ENCODE measurements at places on chromosomes 12 and 14.

- DNase-seq = no peak
Measured at GRCh38 chr12:50232771-50233209, 50.5 kb downstream of the LIMA1 start.

DNA sequence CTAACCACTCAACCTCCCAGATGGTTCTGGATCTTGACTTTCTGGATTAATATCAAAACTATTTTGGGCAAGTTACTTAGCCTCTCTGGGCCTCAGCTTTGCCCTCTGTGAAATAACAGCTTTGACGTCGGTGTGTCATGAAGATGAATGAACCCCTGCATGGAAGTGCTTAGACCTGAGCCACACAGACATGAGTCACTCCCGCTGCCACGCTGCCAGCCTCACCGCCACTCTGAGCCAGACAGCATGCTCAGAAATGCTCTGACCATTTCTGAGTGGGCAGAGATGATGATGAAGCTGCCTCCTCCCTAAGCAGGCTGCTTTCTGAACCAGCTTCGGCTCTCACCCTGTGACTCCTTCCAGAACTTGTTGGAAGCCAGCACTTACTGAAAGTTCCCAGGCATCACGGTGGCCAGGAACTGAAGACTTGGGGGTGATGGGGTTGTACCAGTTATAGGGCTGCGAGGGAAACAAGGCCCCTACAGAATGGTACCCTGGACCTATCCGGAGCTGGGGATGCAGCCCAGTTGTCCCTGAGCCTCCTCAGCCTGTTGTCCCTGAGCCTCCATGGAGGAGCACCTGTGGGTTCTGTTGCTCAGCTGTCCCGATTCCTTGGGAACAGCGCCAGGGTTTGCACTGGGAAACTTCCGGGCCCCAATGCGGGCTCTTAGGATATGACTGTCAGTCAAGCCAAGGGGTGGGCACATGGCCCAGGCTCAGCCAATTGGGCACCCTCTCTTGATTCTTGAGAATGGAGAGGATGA lies 2.0 kb upstream of the CCDC197 start:
- no peak for DNase-seq

DNA sequence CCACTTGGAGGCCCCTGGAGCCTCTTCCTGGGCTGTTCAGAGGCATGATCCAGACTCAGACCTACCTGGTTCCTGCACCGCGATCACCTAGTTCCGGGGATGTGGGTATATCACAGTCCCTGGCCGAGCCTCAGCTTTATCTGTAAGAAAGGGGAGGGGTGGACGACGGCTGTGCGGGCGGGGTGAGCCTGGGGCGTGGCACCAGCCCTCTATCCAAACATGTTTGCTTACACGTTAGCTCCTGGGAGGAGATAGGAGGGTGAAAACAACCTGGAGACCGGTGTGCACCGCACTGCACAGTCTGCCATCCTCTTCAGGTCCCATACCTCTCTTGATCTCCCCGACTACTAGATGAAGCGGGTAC lies 1.2 kb downstream of the ANKRD9 start:
- DNase-seq = no peak

DNA sequence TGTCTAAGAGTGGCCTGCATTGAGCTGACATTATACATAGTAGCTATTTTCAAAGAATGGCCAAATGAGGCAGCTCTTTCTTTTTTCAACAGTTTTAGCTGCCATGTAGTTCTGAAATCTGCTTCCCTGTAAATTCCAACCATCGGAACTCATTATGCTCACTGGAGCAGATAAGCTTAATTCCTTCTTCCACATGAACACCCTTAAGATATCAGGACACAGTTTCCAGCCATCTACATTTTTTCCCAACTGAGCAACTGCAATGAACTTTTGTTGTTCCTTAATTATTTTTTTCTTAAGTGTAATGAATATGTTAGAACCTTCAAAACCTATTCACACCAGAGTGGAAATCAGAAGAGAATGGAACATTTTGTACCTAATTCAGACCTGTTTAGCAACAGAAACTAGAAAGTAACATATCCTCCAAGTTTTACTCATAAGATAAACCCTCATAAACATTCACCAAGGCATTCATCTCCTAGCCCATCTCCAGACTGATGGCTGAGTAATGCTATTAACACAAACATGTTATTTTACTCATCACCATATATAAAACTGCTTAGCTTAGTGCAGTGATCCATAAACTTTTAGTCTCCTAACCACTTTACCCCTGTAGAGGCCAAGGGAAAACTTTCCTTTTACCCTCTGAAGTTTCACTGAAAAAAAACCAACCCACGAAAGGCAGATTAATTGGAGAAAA lies 296.1 kb upstream of the SYT1 start:
- no peak for DNase-seq

DNA sequence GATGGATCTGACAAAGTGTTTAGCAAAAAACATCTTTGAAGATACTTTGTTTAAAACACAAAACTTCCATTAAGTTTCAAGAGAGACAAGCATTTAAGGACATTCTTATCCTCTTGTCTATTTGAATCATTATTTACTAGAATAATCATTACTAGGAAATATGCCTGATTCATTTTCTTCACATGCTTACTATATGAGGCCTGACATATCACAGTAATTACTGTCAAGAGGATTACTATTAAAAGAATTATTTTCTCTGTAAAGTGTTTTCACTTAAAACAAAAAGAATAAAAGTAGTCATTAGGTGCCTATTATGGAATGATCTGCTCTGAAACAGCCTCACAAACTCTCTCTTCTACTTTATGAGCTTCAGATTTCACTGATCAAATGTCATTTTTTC lies 402.1 kb upstream of the MGAT4C start:
- DNase-seq = no peak
